ENCODE measurements at places on chromosomes 1 and 21.

DNA sequence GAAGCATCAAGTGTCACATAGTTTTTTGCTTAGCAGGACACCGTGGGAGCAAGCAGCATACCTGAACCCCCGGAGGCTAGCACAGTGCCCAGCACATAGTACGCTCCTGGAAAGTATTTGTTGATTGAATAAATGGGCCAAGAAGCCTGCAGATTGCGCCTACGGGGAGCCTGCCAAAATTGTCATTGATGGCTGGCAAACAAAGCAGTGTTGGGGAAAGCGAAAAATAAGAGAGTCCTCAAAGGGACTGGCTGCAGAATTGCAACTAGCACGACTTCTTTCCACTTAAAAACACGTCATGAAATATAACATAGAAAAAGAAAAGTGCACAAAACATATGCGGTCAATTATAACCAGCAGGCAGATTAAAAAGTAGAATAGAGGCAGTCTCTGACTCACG lies 125.2 kb upstream of the GALNT2 start:
- DNase-seq, result no peak

GRCh38 chr1:51792864-51793263 lies 85.7 kb downstream of the NRDC start:
- DNase-seq, result peak; percentile 48

GRCh38 chr1:42904434-42904833 lies 54.2 kb downstream of the SLC2A1 start:
- no peak for DNase-seq

DNA sequence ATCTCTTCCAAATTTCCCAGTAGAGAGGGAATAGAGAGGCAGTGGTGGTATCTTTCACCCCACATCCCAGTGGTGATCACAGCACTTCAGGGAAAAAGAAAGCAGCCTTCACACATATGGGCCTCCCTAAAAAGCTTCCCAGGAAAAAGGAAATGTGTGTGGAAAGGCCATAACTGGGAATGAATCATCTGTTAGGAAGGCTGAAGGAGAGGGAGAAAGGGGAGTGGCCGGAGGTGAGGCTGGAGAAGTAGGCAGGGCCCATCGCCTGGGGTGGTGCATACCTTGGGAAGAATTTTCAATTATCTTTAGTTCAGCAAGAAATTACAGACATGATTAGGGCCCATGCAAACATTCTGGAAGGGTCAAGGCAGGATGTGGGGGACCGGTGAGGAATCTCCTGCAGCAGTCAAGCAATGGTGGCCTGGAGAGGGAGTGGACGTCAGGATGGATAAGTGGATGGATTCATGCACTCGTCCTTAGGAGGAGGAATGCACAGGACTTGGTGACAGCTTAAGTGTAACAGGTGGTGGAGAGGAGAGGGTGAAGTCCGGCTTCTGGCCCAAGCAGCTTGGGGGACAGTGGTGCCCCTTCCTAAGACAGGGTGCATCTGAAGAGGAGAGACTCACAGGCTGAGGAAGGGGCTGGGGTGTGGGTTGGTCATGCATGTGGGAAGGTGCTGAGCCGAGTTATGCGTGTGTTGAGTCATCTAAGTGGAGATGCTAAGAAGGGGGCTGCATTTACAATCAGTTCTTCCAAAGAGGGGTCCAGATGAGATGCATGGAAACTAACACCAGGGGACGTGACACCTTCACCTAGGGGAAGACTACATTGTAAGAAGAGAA lies 17.9 kb downstream of the HIVEP3 start:
- peak; percentile 64 for DNase-seq

DNA sequence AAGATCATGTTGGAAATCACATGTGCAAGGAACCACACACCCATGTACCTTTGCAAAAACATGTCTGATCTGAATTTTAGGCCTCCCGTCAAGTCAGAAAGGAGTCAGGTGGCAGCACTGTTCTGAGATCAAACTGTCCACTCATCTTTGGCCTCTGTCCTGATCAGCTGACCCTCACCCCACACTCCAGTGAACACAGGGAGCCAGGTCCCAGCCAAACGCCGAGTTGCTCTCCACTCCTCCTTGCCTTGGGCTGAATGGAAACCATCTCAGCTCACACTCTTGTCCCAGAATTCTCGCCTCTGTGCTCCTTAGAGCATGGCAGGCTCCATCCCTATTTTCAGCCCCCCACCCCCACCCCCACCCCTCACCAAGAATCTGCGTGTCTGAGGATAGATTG lies 4.6 kb upstream of the RNF186 start:
- no peak for DNase-seq

- DNase-seq, result peak; percentile 36
Measured at GRCh38 chr1:210344706-210345105, 16.0 kb downstream of the HHAT start.

- no peak for DNase-seq
Measured at GRCh38 chr1:93756657-93757056, 75.0 kb upstream of the BCAR3 start.

DNA sequence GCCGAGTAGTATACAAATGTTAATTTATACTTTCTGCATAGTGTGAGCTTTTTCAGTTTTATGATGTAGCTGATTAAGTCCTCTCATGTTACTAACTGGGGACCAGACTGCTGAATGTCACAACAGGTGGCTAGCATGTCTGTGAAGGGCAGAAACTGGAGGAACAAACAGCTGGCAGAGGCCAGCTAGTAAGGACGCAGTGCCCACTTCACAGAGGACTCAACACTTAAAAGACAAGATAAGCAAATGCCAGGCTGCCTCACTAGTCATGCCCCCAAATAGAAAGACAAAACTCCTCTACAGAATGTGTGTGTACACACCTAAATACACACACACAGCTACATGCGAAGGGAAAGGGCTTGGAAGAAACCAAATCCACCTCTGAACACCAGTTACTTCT lies 73.8 kb upstream of the ZNF678 start:
- no peak for DNase-seq

GRCh38 chr1:10938741-10939417 lies 73.6 kb upstream of the TARDBP start:
- DNase-seq, result no peak

GRCh38 chr1:159775716-159776115 lies 5.0 kb upstream of the DUSP23 start:
- DNase-seq, result peak; percentile 59

GRCh38 chr1:12441414-12442105 lies 176.4 kb downstream of the DHRS3 start:
- DNase-seq, result no peak

DNA sequence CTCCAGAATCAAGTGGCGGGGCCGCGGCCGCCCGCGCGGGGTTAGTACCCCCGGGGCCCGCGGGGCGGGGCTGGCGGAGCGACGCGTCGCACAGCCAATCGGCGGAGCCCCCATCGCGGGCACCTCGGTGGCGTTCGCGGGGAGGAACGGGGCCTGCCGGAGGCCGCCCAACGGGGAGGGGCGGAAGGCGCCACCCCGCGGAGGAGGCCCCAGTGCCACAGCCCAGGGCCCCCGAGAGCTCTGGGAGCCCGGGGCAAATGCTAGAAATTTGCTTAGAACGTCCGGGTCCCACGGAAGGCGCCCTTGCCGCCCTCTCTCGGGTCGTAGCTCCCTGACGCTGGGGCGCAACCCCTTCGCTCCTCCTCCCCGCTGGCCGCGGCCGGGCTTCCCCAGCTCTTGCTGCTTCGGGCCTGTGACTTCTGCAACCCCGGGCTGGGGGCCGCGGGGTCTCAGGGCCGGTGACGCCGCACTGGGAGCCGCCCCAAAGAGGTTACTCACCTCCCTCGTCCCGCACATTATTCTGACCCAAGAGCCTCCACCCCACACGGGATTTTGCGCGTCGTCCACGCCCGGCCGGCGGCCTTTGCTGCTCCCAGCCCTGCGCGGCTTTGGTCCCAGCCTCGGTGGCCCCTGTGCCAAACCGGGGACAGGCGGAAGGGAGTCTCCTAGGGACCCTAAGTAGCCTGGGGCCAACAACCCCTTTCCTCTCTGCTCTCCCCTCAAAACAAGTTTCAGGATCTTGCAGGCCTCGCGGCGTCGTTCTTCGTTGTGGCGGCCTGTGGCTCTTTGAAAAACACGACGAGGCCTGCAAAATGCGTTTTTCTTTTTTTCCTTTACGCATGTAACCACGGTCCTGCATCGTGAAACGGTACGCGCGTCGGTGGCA lies at the start of gene RUNX3:
RUNX3 (minus strand) TSS at position 17 of the 886 bp plus-strand sequence. CDS start 408 bp downstream, outside the sequence.
- DNase-seq, result no peak

GRCh38 chr1:170959385-170959784 lies 24.1 kb downstream of the MROH9 start:
- peak; percentile 74 for DNase-seq

DNA sequence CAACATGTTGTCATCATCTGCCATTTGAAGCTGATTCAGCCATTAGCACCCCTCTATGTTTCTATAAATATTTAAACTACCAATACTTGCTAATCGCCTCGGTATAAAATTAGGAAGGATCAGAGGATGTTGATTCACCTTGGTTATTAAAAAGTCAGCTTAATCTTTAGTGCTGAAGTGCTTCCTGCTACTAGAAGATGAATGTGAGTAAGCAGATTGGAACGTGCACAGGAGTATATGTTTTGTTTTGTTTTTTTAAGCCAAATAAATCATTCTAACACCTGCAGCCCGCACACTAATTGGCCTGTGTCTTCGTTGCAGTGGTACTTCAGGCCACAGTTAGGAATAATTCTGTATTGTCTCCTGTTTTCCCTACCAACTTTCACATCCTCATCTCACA lies 485.7 kb downstream of the AJAP1 start:
- DNase-seq, result no peak

GRCh38 chr1:14681182-14681581 lies 82.7 kb downstream of the KAZN start:
- no peak for DNase-seq

GRCh38 chr1:71885171-71885570 lies 397.2 kb downstream of the NEGR1 start:
- peak; percentile 6 for DNase-seq

DNA sequence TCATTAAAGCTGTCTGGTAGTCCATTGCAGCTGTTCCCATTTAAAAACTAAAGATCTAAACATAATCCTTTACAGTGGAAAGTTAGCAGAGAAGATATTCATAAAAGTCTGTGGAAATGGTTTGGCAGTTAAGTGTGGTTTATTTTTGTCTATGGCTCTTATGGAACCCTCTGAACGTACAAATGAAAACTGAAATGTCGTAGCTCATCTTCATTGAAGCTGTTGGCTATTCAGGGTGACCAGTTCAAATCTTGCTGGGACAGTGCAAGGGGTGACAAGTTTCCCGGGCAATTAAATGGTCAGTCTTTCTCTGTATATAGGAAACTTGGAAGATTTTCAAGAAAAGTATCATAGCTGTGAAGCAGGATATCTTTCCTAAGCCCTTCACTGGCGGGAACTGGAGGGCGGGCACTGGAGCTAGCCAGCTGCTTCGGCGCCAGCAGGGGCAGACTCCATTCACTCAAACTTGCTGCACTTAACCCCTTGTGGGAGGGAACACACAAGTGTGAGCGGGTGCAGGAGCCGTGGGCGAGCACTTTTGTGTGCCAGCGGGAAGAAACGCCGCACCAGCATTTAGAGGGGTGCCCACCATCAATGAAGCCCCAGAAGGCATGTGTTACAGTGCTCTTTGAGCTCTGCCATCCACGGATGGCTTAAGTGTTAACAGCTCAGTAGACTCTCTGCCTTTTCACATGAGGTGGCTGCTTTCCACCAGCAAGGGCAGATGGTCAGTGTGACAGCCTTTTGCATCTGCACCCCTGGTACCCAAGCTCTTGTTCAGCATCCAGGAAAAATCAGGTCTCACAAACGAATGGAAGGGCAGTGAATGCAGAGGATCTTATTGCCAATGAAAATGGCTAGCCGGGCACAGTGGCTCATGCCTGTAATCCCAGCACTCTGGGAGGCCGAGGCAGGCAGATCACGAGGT lies 232.1 kb upstream of the KAZN start:
- peak; percentile 81 for DNase-seq

GRCh38 chr1:109441069-109441468 lies 14.8 kb upstream of the PSMA5 start:
- peak; percentile 70 for DNase-seq

DNA sequence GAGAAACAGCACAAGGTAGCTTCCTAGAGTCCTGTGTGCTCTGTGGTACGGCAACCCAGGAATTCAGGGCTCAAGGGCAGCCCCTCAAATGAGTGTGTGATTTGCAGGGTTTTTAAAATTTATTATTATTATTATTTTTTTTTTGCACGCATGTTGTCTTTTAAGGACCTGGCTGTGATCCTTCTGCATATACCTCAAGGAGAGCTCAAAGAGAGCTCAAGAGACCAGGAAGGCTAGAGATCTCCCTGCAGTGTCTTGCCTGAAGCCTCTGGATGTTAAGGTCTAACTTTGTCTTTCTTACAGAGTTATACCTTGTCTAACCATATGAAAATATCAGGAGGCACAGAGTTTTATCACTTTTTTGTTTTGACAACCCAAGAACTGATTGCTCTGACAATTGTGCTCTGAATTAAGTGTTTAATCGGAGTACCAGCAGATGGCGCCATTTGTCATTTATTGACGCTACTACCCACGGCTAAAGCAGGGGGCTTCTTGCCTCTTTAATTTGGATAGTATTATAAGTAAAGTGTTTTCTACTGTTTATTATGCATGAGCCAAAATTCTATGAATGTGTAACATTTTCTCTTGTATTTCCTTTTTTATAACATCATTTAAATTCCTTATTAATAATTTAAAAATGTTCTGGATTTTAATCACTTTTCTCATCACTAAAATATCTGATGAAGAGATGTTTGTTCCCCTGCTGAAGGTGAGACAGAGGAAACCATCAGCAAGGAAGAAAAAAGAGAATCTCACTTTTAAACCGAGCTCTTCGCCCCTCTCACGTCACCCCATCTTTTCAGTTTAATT lies 35.8 kb upstream of the LMO4 start:
- peak; percentile 76 for DNase-seq

All from cardiac fibroblast (primary cell).